ENCODE measurements at places on chromosomes 2 and 18. TPM values are rescaled to one million over a fixed set of nuclear protein-coding genes. Genes with fewer than 3 reads are reported as not detected.

The PTCD3 gene
- total RNA-seq = 174 TPM

DNA sequence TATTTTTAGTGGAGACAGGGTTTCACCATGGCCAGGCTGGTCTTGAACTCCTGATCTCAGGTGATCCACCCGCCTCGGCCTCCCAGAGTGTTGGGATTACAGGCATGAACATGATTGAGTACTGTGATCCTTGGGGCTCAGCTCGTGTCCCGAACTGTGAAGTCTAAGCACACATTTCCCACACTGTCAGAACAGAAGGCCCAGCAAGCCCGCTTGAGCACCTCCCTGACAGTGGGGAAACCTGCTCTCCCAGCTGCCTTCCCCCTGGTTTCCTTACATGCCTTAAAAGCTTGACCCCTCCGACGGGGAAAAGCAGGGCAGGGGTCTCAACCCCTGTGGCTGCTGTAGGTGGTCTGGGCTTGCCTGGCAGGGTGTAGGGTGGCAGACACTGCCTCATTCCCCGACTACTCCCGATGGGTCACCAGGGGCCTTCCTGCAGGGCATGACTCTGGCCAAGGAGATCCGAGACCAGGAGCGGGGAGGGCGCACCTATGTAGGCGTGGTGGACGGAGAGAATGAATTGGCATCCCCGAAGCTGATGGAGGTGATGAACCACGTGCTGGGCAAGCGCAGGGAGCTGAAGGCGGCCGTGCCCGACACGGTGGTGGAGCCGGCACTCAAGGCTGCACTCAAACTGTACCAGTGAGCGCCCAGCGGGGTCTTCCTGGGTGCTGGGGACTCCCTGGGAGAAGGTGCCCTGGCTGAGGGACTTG lies 10.1 kb downstream of the VIL1 start:
- no peaks in the 10 kb centered on the region for H3K36me3 ChIP-seq
- no peak overlapping the region for H3K4me3 ChIP-seq
- no peaks in the 10 kb centered on the region for H3K4me1 ChIP-seq
- no peak for DNase-seq

DNA sequence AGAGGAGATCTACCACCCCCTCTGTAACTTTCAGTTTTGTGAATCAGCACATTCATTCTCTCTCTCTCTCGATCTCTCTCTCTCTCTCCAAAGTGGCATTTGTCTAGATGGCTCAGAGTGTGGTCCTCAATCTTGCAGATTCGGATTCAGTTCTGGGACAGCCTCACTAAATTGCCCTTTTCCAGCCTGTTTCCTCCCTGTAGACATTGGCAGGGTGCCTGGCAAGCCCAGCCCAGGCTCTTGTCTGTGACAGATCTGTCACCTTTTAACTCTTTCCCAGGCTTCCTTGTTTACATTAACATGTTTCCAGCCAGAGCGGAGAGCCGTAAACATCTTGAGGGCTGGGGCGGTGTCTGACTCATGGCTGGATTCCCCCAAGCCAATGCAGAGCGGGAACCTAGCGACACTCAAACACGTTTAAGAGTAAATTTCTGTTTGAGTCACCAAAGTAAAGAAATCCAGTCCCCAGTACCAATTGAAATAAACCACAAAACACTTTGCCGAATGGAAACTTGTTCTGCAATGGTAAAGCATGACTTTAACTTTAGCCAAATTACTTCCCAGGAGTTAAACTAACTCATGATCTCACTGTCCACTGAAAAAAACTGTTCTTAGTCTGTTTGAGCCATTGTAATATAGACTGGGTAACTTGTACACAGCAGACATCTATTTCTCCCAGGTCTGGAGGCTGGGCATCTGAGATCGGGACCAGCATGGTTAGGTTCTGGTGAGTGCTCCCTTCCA lies 6.6 kb upstream of the CYP27C1 start:
- H3K36me3 ChIP-seq = no peaks in the 10 kb centered on the region
- H3K4me1 ChIP-seq = no peaks in the 10 kb centered on the region
- no peak overlapping the region for H3K27ac ChIP-seq
- no peak overlapping the region for H3K4me3 ChIP-seq
- H3K27me3 ChIP-seq = peaks cover 31% of the 10 kb centered on the region
- no peak for DNase-seq

The SLC5A7 gene
- total RNA-seq = not detected

The GPAT2 gene
- 3.6 TPM for total RNA-seq

The KCNS3 gene
- 0.41 TPM for total RNA-seq

GRCh38 chr18:67938660-67939059 lies 422.1 kb upstream of the DSEL start:
- no peaks in the 10 kb centered on the region for H3K36me3 ChIP-seq
- H3K27me3 ChIP-seq = no peaks in the 10 kb centered on the region
- no peak overlapping the region for H3K27ac ChIP-seq
- no peak for DNase-seq
- H3K4me1 ChIP-seq = no peaks in the 10 kb centered on the region

GRCh38 chr2:189662669-189663226 lies 1.5 kb downstream of the ASNSD1 start:
- H3K4me3 ChIP-seq = no peak overlapping the region
- peaks cover 20% of the 10 kb centered on the region for H3K4me1 ChIP-seq
- DNase-seq = no peak
- H3K27ac ChIP-seq = no peak overlapping the region
- H3K36me3 ChIP-seq = peaks cover 11% of the 10 kb centered on the region

The FTCDNL1 gene
- 1.6 TPM for total RNA-seq

The GALNT1 gene
- total RNA-seq = 49.9 TPM

- H3K27ac ChIP-seq = no peak overlapping the region
- peaks cover 2% of the 10 kb centered on the region for H3K27me3 ChIP-seq
- no peaks in the 10 kb centered on the region for H3K4me1 ChIP-seq
Observed at GRCh38 chr2:96681540-96681939, 39.0 kb downstream of the FER1L5 start.
